ENCODE measurements at places on chromosomes 7 and 10.

DNA sequence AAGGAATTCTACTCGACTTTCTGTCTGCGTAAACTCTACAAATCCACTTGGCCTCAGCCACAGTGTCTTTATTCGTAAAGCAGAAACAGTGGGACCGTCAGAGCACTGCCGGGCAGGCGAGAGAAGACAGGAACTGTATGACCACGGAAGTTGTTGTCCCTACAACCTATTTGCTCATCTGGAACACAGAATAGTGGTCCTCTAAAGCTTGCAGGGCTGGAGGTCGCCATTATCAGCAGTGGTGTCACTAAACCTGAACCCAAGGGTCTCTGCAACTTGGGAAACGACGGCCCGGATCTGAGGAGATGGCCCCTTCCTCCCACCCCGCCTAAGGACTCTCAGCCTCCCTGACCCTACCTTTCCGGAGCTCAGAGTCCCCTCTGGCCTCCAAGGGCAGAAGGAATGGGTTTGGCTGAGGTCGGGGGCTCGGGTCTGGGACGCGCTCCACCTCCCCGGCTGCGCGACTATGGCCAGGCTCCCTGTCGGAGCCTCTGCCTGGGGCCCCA is 442 bp downstream of the STYXL1 start:
- DNase-seq, result no peak

DNA sequence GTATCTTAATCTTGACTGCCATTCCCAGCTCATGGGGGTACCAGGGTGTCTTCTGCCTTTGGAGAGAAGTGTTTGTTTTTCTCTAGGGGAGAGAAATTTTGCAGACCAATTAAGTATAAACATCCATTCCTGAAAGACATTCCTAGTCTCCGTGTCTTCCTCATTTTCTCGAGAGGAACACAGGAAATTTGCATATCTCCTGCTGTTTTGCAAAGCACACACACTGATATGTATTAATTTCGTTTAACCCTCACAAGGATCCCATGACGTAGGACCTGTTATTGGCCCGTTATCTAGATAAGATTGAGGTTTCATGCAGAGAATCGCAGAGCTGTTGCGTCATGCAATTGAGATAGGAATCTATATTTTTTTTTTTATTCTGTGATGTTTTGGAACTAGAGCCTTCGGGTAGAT is 944 bp downstream of the RHBDD2 start:
- DNase-seq, result no peak

GRCh38 chr7:45160417-45160881 is 2.9 kb downstream of the RAMP3 start:
- DNase-seq, result no peak

DNA sequence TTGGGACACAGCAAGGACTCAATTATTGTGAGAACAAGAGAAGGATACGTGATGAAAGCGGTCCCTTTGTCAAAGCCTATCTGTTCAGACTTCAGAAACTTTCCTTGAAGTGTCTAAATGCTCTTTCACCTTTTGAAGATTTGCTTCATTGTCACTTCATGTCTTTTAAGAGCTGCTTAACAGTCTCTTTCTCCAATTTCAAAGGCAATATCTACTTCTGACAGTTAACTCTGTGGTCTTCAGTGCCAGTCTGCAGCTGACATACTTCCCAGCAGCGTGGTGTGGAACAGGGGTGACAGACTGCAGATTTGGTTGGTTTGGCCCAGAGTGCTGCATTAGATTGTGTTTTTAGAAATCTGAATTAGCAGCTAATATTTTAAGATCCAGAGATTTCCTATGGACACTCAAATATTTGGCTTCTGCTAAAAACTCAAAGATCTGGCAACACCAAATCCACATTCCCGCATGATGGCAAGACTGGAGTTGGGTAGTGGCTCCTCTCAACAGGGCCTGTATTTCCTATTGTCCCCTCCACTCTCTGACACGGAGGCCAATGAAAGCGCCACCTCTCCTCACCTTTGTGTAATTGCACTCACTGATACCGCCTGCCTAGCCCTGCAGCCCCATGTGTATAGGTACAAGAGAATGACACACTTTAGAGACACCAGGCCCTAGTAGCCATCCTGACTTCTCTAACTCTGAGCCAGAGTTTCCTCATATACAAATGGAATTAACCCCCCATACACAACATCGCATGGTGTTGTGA is 11.5 kb downstream of the SCRN1 start:
- DNase-seq, result no peak

DNA sequence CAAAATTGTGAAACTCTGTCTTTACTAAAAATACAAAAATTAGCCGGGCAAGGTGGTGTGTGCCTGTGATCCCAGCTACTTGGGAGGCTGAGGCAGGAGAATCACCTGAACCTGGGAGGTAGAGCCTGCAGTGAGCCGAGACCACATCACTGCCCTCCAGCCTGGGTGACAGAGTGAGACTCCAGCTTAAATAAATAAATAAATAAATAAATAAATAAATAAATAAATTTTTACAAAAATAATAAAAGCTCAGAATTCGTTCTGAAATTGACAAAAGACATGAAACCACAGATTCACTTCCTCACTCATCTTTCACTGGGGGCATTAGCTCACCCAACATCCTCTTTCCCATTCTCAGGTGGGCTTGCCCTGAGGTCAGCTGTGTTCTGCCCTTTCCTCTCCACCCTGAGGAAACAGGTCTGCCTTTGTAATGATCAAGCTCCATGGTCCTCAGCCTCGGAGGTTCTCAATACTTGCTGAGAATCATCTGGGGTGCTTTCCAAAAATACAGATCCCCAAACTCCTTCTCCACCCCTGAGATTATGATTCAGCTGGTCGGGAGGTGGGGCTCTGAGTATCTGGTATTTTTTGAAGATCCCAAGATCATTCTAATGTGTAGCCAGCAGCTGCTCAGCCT is 29.2 kb upstream of the APBB1IP start:
- DNase-seq, result no peak

GRCh38 chr7:78185149-78185745 is 386.7 kb downstream of the PHTF2 start:
- no peak for DNase-seq
